ENCODE measurements at places on chromosomes 5 and 9.

DNA sequence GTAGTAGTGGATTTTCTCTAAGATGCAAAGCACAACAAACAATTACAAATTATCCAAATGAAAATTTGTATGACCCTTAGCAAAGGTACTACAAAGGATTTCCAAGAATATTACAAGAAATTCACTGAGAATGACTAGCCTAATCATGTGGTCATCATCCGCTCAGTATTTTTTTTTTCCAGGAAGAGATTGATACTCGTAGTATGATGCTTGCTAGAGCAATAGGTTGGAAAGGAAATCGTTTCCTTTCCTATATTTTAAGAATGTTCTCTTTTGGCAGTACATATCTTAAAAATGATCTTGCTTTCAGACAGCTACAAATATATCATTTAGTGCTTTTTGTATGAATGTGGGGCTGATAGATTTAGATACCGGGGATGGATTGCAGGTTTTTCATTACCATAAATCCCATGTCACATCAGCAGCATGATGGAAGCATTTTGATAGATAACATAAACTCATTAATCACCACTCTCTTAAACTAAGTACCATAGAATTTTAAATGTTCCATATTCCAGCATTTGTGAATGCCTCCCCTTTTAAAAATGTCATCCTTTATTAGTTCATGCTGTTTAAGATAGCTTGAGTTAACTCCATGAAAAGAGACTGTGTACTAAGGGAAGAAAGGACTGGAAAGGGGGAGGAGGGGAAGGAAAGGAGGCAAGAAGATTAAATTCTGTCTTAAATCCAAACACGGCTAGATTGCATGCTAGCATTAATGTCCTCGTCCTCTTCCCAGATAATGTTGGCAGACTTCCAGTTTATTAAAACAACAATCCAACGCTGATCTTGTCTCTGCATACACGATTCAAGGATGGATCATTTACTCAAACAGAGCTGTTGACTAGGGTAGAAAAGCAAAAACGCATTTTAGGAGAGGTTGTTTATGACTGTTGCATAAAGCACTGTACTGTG is 311.7 kb upstream of the ZNF608 start:
- DNase-seq, result peak; percentile 39

DNA sequence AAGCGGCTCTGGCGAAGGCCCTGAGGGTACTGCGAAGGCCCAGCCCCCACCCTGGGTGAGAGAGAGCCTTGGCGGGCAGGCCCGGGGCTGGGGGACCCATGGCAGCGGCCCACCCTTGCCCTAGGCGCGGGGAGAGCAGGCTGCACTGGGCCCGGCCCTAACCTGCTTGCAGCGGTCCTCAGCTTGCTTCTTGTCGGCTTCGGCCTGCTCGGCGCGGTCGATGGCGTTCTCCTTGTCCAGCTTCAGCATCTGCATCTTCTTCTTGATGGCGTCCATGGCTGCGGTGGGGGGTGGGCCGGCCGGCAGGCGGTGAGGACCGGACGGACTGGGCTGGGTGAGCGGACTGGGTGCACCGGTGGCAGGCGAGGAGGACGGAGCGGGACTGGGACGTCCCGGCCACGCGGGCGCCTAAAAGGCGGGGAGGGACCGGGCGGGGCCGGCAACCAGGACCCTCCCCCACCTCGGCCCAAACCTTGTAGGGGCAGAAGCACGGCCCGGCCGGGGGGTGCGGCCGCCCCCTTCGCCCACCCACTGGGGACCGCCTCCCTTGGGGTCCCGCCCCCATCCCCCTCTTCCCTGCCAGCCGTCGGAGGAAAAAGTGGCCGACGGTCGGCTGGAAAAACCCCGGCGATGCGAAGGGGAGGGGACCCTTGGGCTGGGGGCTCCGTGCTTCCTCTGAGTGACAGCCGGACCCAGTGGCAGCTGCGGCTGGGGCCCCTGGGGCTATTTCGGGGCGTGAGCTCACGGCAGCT is at the start of gene TPM2:
TPM2 (minus strand) TSS at position 384 of the 752 bp plus-strand sequence; CDS start at position 276, 108 bp downstream.
- DNase-seq, result no peak

DNA sequence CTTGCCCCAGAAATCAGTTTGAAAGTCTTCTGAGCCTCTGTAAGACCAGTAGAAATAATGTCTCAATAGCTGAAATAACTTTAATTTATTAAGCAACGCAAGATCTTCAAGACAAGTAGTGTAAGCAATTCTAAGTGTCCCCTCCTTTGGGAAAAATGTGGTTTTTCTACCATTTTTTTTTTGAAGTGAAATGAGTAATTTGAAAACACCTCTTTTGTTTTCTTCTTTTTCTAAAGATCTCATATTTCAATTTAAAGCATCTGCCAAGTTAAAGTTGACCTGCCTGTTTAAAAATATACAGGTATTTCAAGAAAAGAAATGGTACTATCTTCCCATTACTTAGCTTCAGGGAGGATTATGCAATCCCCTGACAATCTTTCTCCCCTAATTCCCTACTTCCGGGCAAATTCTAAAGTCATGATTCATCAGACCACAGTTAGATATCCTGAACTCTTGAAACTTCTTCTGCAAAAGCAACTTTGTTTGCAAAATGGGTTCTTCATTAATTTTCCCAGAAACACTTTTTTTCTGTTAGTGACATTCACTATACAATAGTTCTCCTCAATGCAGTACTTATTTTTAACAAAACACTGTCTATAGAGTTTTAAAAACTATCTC is 7.8 kb upstream of the ANXA1 start:
- DNase-seq, result no peak

DNA sequence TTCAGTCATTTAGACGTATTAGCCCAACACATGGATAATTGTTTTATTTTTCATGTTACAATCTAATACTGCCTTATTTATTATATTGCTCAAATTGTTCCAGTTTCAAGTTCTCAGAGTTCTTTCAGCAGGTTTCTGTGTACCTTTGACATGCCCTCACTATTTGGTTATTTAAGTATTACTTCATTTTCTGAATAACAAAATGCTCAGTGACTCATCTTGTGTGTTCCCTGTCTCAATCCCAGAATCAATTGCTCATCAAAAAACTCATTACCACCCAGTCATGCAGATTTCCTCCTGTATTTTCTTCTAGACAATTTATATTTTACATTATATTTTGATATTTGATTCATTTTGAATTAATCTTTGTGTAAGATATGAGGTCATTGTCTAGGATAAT is 562.6 kb downstream of the ANXA1 start:
- no peak for DNase-seq

GRCh38 chr5:72892846-72893245 is 63.0 kb upstream of the FCHO2 start:
- DNase-seq, result no peak

DNA sequence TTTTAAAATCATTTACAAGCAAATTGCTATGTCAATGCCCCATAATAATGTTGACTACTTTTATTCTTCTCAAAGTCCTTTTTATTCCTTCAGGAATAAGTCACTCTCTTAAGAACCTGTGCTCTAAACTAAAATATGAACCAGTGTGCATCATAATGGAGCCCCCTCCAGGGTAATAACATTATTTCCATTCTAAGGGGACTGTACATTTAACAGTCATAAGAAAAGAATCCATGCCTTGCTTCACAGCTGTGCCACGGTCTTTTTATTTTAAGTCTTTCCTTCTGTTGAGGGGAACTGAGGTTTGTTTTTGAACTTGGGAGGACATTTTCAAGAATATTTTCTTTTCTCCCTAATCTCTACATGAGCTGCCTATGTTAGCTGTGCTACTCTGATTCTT is 297.6 kb downstream of the MAN2A1 start:
- no peak for DNase-seq

GRCh38 chr9:108138516-108138915 is 648.9 kb upstream of the KLF4 start:
- no peak for DNase-seq

DNA sequence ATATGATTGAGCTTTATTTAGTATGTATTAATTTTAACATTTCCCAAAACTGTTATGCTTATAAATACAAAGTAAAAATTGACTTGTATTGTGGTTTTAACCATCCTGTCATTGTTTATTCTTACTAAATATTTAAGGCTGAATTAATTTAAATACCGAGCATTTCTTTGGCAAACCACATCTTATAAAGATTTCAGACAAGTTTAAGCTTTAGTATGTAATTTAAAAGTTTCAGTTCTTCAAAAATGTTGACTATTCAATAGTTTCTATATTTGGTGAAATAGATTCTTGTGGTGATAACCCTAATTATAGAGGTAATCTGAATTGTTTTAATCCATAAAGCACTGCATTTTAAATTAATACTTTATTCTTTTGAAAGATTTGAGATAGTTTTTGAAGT is 65.5 kb downstream of the CCNH start:
- DNase-seq, result no peak

- DNase-seq, result no peak
These were observed 10.7 kb upstream of the CORO2A start for GRCh38 chr9:98203153-98203552.

DNA sequence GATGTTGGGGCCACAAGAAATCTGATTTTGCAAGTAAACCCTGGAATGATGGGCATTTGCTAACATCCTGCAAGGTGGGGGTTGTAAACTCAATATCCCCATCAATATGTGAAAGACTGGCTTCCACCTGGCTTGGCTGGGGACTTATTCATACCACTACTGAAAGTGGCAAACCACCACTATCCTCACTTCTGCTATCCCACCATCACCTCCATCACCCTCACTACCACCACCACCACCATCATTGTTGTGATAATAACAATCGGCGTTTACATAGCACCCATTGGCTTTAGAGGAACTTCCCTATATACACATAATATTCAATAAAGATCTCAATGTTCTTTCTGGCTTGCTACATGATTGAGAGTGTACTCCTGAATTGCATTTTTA is 224.7 kb upstream of the DAP start:
- no peak for DNase-seq

GRCh38 chr5:145960848-145961600 is 24.6 kb downstream of the SH3RF2 start:
- DNase-seq, result no peak

GRCh38 chr5:178595150-178595549 is 5.0 kb upstream of the COL23A1 start:
- DNase-seq, result no peak

DNA sequence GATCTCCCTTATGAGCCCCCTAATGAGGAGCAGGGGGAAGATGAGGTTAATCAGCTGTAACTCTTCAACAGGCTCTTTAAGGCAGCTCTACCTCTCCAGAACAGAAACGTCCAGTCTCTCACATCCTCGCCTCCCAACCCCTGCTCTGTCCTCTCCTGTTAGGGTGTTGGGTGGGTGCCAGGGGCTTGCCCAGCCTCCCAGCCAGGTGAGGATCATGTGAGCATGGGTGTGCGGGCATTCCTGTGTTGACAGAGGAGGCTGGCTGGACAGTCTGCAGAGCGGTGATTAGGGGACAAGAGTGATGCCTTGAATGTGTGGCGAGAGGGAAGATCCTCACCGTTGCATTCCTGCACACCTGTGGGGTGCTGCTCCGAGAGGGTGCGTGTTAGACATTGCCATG is 51.7 kb downstream of the CCDC180 start:
- DNase-seq, result no peak

DNA sequence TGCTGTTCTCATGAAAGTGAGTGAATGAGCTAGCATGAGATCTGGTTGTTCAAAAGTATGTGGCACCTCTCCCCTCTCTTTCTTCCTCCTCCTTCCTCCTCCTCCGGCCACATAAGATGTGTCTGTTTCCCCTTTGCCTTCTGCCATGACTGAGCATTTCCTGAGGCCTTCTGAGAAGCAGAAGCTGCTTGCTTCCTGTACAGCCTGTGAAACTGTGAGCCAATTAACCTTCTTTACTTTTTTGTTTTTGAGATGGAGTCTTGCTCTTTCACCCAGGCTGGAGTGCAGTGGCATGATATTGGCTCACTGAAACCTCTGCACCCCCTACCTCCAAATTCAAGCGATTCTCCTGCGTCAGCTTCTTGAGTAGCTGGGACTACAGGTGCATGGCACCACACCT is 6.1 kb downstream of the S100Z start:
- DNase-seq, result no peak

DNA sequence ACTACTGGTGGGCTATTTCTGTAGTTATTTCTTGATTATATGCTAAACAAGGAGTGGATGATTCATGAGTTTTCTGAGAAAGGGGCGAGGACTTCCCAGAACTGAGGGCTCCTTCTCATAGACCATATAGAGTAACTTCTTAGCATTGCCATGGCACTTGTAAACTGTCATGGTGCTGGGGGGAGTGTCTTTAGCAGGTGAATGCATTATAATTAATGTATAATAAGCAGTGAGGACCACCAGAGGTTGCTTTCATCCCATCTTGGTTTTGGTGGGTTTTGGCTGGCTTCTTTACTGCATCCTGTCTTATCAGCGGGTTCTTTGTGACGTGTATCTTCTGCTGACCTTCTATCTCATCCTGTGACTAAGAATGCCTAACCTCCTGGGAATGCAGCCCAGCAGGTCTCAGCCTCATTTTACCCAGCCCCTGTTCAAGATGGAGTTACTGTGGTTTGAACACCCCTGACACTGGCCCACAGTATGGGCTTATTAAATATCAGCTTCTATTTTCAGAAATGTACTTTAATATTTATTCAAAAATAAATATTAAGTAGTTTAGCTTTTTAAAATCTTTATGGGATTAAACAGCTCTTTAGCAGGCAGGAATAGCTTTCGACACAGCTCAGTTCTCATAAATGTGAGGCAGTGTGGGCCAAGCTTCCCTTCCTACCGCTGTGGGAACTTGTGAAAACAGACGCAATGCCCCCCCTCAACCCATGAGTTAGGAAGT is 44.4 kb downstream of the GALNT12 start:
- DNase-seq, result no peak

GRCh38 chr9:130544364-130544763 is 35.0 kb upstream of the FUBP3 start:
- DNase-seq, result no peak

GRCh38 chr5:127186657-127187056 is 103.9 kb upstream of the MEGF10 start:
- no peak for DNase-seq

GRCh38 chr9:129751841-129752801 is 721 bp downstream of the PTGES start:
- DNase-seq, result no peak

- DNase-seq, result no peak
These were observed 30.6 kb downstream of the CRHBP start for GRCh38 chr5:76983468-76983867.

- DNase-seq, result no peak
These were observed 141.0 kb upstream of the GRHPR start for GRCh38 chr9:37281541-37281940.

- DNase-seq, result no peak
These were observed 719 bp upstream of the ISCA1 start for GRCh38 chr9:86282979-86283535.

DNA sequence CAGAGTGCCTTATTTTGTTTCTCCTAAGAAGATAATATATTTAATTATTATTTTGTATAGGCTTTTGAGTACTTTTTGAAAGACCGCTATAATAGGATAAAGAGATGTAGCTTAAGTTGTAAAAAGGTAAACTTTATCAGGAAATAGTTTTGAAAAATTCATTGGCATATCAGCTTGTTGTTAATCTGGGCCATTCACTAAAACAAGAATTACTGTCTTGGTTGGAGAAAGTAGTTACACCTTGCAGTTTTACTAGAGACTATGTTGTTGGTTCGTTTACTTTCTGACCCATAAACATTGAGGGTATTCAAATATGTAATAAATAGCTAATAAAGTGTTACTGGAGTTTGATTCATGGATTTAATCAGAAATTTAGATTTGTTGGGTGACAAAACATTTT is 33.7 kb downstream of the TNPO1 start:
- no peak for DNase-seq

GRCh38 chr9:5514617-5515260 is 4.4 kb downstream of the PDCD1LG2 start:
- DNase-seq, result no peak

All from NCI-H446 treated with DMSO at 0.1 percent for 48 hours (cell line).